ENCODE measurements at places on chromosomes 2 and 18. TPM values are rescaled to one million over a fixed set of nuclear protein-coding genes. Genes with fewer than 3 reads are reported as not detected.

The CD8B gene
- not detected for total RNA-seq

The IL1RL1 gene
- total RNA-seq: not detected

The ALS2 gene
- total RNA-seq: 37.3 TPM

The ICA1L gene
- total RNA-seq: 3.9 TPM

The GALNT3 gene
- 0.37 TPM for total RNA-seq

The FAP gene
- 57.7 TPM for total RNA-seq

The PRSS56 gene
- total RNA-seq: 2.5 TPM

The RSAD2 gene
- total RNA-seq: not detected

The GALR1 gene
- not detected for total RNA-seq

The CAPN10 gene
- total RNA-seq: 30.2 TPM

The ANKRD62 gene
- not detected for total RNA-seq

The RAB6C gene
- not detected for total RNA-seq

Measured in myocyte (in vitro differentiated cells).